ENCODE measurements at places on chromosomes 4 and X.

- no peak for DNase-seq
Observed at GRCh38 chrX:13965531-13965930, 64.2 kb downstream of the GEMIN8 start.

DNA sequence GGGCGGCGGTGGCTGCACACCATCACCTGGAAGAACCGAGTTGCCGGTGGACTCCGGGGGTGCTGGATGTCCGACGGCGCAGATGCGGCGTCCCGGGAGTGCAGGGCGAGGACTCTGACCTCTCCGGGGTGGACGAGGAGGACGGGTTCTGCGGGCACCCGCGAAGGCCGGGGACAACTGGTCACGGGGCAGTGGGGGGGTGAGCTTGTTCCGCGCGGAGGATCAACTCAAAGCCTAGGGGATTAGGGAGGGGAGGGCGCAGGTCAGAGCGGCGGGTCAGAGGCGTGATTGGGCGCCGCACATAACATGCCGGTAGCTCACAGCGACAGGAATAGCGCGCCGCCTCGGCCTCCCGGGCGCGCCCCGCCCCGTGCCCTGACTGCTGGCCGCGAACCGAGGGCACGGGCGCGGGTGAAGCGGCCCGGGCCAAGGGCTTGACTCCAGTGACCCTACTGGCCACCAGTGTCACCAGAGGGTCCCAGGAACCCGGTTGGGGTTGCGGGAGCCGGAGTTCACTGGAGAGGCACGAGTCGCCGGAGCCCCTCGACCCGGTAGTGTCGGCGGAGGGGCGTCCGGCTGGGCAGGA lies at the start of gene KLHL34:
Gene KLHL34, minus strand, starts transcription at position 179 of the 586 bp plus-strand sequence. CDS start 542 bp downstream, outside the sequence.
- DNase-seq = no peak

DNA sequence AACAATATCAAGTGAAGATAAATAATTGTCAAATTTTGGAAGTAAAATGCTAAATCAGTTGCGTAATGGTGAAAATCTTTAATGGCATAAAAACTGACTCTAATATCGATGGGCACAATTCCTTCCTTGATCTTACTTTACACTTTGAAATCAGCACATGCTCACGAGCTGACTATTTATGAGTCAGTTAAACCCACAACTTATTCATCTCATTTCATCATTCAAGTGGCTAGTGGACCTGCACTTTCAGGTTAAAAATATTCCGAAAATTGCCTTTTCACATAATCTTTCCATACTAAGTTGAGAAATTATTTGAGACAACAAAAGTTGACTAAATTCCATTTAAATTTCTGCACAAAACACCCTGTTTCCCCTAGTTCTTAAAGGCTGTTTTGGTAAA lies 582.1 kb upstream of the TENM3 start:
- no peak for DNase-seq

GRCh38 chrX:76453737-76454406 lies 26.4 kb downstream of the MAGEE1 start:
- DNase-seq = no peak

- no peak for DNase-seq
Observed at GRCh38 chr4:39626261-39626660, 12.4 kb downstream of the SMIM14 start.

- DNase-seq = no peak
Observed at GRCh38 chrX:6909396-6909795, 238.1 kb upstream of the STS start.
